Hippocampal formation (tissue), 2 donors: ENCODE measurements at places on chromosomes 11 and 22.

- DNase-seq: no peak
These were observed 79.5 kb upstream of the RTL6 start for GRCh38 chr22:44577391-44578109.

DNA sequence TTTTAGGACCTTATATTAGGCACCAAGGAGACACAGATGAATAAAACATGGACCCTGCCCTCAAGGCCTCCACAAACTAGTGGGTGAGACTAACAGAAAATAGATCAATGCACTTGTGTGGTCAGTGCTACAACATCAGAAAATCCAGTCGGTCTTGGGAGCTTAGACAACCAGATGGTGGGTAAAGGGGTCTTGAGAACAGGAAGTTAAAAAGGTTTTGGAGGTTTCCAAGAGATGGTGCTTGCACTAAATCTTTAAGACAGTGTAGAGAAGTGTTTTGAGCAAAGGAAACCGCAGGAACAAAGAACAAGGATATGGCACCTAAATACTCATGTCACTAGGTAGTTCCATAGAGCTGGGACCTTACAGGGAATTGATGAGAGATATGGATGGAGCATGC is 56.2 kb downstream of the GALNT18 start:
- DNase-seq: no peak

- no peak for DNase-seq
These were observed 496.4 kb downstream of the BRD1 start for GRCh38 chr22:49331223-49331815.

- DNase-seq: no peak
These were observed 7.7 kb downstream of the ARAP1 start for GRCh38 chr11:72744474-72744873.

DNA sequence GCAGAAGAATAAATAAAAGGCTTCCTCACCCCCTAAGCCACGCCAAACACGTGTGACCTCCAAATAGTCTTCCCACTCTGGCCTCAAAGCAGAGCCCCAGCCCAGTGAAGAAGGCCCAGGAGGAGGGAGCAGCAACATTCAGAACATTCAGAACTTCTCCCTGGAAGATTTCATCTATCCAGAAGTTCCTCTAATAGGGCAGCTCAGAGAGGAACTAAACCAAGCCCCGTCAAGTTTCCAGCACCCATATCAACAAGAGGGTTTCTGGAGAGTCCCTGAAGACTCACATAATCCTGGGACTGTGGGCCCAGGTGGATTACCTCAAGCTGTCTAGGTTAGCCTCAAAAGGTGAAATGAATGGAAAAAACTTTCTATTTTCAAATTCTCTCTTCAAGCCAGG is 39.4 kb downstream of the PC start:
- no peak for DNase-seq

GRCh38 chr11:109196016-109196415 is 226.0 kb upstream of the C11orf87 start:
- no peak for DNase-seq

DNA sequence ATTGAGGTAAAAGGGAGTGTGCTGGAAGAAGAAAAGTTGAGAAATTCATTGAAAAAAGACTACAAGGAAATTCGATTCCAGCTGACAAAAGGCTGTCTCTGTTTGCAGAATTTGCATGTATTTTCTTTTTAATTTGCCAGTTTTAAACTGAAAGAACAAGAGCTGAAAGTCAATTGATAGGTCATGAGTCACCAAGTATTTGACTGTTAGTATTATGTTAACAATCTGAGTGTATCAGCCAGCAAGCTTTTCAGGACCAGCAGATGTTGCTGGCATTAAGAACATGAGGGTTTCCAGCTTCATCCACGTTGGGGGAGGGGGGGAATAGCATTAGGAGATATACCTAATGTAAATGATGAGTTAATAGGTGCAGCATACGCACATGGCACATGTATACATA is 726.7 kb downstream of the METTL15 start:
- no peak for DNase-seq

- DNase-seq: no peak
These were observed 47.5 kb downstream of the CDKN1C start for GRCh38 chr11:2838091-2838490.

DNA sequence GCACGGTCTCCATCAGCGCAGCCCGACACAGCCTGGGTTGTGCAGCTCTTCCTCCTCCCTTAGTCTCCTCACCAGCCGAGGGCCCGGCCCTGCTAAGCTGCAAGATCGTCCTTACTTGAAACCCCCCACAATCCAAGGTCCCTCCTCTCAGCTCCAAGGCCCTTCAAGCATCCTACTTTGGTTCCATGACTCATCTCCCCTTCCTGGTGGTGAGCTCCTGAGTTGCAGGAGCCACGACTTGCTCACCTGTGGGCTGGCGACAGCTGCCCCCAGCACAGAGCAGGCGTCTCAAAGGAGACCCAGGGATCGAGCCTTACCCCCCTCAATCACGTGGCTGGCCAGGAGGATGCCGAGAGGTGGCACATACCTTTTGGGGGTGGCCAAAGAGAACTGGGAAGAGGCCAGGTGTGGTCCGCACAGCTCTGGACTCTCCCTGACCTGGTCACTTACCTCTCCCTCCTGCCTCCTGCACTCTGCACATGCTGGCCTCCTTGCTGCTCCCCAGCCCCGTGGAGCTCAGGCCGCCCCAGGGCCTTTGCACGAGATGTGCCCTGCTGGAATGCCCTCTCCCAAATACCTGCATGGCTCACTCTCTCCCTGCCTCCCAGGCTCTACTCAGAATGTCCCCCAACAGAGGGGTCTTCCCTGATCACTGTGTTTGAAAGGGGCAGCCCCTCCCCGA is 35.2 kb upstream of the FADD start:
- no peak for DNase-seq

DNA sequence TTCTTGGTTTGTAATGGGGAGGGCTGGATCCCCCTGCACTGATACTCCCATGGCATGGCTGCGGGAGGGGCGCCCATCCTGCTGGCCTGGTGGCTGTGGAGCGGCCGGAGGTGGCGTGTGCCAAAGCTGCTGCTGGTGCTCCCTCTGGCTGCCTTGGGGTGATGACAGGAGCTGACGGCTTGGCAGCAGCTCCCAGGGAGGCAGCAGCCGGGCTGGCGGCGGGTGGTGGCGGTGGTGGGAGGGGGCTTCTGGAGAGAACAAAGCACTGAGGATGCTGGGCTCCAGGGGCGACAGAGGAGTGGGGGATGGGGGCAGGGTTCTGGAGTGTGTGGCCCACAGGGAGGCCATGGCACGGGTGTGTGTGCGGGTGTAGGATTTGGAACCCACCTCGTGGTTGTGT is 11.4 kb upstream of the MPPED1 start:
- no peak for DNase-seq

- DNase-seq: no peak
These were observed 52.4 kb downstream of the SYT13 start for GRCh38 chr11:45233804-45234170.

GRCh38 chr11:125314276-125315078 is 149.9 kb downstream of the PKNOX2 start:
- no peak for DNase-seq

GRCh38 chr22:29219881-29220670 is 14.4 kb downstream of the EMID1 start:
- DNase-seq: no peak

GRCh38 chr22:49933236-49934159 is 15.1 kb downstream of the CRELD2 start:
- DNase-seq: peak; percentile 51

DNA sequence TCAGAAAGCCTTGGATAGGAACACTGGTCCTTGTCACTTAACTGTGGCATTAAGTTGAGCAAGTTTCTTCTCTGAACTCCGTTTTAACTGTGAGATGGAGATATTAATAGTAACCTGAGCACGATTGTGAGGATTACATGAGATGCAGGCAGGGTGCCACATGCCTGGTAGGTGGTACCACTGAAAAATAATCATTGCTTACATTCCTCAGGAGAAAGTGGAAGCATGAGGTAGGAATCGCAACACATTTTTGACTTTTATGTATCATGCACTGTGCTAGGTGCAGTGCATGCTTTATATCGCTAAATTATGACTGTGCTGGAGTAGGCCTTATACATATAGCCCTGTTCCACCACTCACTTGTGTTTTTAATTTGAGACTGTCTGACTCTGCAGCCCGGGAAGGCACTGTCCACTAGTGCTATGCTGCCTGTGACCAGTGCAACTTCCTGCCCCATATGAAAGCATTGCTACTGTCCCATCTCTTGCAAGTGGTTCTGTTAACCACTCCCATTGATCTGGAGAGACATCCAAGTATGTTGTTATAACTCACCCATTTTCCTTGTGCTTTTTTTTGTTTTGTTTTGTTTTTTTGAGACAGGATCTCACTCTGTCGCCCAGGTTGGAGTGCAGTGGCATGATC is 1.0 kb downstream of the UQCR10 start:
- no peak for DNase-seq

DNA sequence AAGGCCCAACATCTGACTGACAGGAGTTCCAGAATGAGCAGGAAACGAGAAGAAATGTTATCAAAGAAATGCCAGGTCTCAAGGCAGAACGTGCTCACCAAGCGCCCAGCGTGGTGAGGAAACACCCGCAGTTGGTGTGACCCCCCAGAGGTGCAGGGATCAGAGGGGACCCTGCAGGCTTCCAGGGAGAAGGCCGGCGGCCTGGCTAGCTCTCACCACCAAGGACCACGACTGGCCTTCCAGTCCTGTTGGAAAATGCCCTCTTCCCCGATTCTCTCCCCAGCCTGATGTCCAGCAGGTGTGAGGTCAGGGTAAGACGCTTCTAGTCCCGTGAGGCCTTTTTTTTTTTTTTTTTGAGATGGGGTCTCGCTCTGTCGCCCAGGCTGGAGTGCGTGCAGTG is 189.1 kb downstream of the IGLL1 start:
- no peak for DNase-seq

DNA sequence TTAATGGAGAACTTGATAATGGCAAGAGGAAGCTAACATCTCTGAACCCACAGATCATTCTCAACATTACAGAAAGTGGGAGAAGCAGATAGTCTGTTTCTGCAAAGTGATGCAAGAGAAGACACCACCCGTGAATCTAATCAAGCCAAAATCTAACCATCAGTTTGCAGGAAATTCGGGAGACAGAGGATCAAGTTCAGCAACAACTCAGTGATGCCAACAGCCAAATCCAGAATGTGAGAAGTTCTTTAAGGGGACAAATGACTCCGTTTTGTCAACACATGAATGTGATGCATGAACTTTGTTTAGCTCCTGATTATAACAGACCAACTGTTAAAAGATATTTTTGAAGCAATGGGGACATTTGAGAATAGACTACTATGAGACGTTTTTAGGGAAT is 95.2 kb upstream of the LDLRAD3 start:
- no peak for DNase-seq

- peak; percentile 37 for DNase-seq
These were observed 1.3 kb downstream of the CSNK1E start for GRCh38 chr22:38315823-38316363.

DNA sequence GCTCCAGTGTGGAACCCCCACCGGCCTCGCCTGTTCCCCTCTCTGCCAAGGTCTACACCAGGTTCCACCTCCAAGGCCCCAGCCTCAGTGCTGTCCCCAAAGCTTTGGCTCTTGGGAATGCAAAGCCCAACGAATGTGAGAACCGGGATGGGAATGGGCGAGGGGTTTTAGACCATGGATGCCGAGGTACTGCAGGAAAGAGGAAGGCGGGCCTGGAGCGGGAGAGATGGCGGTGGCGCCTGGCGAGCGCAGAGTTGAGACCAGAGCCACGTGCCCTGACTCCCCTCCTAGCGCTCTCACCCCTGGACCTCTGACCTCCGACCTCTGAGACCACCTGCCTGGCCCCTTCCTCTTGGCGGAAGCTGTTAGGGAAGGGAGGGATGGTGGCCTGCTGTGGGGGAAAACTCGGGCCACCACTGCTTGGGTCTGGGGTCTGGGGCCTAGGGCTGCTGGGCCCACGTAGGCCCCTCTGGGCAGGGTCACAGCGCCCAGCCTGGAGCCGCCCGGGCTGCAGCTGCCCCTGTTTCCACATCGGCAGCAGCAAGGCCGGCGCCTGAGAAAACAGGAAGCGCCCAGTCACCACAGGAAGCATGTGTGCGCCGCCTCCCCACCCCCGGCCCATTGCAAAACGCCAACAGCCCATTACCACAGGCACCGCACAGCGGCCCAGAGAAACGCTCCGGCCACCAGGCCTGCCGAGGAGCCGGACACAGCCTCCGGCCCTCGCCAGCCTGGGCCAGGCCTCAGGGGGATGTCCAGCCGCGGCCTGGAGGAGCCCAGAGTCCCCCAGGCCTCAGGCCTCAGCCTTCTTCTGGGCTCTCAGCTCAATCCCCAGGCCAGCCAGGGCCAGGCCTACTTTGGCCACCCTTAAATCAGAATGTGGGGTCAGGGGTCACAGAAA is 13.8 kb upstream of the SLC39A13 start:
- DNase-seq: no peak

DNA sequence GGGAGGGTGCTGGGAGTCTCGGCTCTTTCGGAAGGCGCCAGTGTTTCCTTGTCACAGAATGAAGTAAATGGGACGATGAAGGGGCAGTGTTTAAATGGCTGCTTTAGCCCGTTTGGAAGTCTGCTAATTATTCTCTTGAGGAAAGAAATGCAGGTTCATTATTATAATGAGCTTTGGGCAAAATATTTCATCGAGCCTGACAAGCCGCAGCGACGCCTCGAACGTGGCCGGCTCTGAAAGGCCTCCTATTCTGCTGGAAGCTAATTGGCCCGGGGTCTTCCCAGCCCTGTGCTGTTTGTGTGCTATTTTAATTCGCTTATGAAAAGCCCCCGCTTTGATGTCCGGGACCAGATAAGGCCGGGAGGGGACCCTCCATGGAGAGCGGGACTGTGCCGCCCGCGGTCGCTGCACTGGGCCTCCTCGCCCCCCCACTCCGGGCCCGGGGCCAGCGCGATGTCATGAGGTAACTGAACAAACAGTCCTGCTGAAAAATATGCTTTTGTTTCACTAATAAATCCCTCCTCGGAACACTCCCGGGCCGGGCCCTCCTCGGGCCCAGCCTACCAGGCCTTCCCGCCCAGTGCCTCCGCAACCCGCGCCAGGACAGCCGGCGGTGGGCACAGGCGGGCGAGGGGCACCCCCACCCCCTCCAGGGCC is 78.4 kb downstream of the CDKN1C start:
- no peak for DNase-seq

GRCh38 chr11:18612394-18612793 is 12.8 kb downstream of the MISFA start:
- no peak for DNase-seq

DNA sequence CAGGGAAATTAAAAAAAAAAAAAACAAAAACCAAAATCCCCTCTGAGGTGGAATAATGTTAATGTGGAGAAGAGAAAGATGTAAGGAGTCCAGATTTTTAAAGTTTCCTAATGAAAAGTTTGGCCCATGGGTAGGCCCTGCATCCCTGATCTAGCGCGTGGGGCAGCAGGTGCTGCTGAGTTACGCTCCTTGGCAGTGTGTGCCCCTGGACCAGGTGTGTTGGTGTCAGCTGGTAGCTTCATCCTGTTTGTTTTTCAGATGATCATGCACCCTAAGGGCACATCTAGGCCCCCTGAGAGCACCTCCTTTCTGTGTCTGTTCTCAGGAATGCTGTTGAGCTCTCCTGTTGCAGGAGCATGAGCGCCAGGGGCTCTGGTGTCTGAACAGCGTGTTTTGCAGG is 6.7 kb downstream of the DGCR8 start:
- no peak for DNase-seq

- no peak for DNase-seq
These were observed 20.4 kb downstream of the MRPL48 start for GRCh38 chr11:73808052-73808451.

- DNase-seq: no peak
These were observed 175.8 kb upstream of the BDNF start for GRCh38 chr11:27875831-27876775.

GRCh38 chr22:43183496-43184277 is 3.2 kb downstream of the TTLL12 start:
- DNase-seq: no peak

- DNase-seq: no peak
These were observed 76.2 kb upstream of the VPREB1 start for GRCh38 chr22:22168190-22168940.

GRCh38 chr11:118530180-118530682 is 761 bp upstream of the TMEM25 start:
- DNase-seq: no peak
